ENCODE measurements at places on chromosomes 5 and 9. TPM values are rescaled to one million over a fixed set of nuclear protein-coding genes. Genes with fewer than 3 reads are reported as not detected.

Gene CCNH
- 184 TPM for total RNA-seq

Gene GRXCR2
- not detected for total RNA-seq

Gene ELOVL7
- 8.7 TPM for total RNA-seq

Gene PCDHAC1
- 74.1 TPM for total RNA-seq

Gene CKMT2
- 1.2 TPM for total RNA-seq

- DNase-seq = no peak
These were observed 113.4 kb downstream of the ST8SIA4 start for GRCh38 chr5:100789694-100790093.

GRCh38 chr5:135425641-135426040, 21.5 kb downstream of the DCANP1 start:
- no peak for DNase-seq

DNA sequence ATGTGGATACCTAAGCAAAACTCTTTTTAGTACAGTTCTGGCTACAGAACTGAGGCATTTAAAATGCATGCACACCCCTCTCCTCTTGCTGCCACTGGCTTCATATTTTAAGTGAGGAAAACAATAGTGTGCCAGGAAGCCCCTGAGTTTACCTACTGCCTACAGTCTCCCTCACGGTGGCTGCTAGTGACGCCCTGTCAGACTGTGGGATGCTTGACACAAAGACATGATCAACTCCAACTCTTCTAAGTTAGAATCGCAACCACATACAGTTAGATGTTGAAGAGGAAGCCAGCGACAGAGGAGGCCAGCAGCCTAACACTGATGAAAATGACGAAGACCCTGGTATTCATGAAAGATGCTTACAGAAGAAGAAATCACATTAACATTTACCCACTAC, 1.3 kb downstream of the SEC16A start:
- DNase-seq = no peak

GRCh38 chr9:97564291-97565175, 63.1 kb downstream of the TMOD1 start:
- peak; percentile 47 for DNase-seq

DNA sequence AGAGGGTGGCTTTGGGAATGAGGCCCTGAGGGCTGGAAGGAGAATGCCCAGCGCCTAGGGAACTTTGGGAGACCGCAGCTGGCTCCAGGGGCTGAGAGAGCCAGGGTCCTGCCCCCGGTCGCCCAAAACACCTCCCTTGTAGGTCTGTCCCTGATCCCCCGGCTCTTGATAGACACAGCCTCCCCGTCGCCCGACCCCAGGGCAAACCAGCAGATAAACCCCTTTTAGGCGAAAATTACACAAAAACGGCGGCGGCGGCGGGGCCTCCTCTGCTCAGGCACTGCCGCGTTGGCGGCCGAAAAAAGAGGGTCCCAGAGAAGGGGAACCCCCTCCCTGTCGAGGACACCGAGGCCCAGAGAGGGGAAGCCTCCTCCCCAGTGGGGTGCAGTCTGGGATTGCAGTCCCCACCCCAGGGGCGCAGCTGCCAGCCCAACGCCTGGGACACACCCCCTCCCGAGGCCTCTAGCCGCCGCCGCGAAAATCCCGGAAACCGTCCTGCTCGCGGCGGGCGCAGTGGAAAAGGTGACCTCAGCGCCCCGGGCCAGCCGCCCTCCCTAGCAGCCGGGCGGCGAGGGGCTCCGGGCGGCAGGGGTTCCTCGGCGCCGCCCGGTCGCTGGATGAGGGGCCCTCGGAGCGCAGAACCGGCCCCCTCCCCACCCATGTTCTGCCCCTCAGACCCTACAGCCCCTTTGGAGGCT, 3.1 kb upstream of the BARX1 start:
- DNase-seq = no peak

DNA sequence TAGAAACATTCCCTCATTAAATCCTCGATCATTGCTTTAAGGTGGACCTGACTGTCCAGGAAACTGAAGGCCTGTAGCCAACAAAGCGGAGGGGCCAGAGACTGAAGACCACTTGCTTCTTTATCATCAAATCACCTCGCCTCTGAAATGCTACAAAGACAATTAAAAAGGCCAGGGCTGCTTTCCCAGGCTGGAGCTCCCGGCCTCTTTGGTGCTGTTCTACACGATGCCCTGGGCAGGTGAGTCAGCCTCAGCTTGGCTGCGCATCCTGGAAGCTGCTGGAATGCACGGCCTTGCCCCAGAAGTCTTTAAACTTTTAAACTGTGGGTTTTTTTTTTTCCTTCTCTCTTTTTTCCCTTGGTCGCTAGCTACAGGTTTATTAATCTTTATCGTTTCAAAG, 46.5 kb downstream of the SH3PXD2B start:
- DNase-seq = no peak

DNA sequence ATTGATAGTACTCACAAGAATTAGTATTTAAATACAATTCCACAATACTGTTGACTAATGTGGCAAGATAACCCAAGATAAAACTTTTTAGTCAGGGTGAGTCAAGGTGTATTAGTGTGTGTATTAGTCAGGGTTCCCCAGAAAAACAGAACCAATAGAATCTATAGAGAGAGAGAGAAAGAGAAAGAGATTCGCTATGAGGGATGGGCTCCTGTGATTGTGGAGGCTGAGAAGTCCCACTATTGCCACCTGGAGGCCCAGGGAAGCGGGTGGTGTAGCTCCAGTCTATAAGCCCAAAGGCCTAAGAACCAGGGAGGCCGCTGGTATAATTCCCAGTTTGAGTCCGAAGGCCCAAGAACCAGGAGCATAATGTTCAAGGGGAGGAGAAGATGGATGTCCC, 10.0 kb upstream of the SHISAL2B start:
- no peak for DNase-seq

DNA sequence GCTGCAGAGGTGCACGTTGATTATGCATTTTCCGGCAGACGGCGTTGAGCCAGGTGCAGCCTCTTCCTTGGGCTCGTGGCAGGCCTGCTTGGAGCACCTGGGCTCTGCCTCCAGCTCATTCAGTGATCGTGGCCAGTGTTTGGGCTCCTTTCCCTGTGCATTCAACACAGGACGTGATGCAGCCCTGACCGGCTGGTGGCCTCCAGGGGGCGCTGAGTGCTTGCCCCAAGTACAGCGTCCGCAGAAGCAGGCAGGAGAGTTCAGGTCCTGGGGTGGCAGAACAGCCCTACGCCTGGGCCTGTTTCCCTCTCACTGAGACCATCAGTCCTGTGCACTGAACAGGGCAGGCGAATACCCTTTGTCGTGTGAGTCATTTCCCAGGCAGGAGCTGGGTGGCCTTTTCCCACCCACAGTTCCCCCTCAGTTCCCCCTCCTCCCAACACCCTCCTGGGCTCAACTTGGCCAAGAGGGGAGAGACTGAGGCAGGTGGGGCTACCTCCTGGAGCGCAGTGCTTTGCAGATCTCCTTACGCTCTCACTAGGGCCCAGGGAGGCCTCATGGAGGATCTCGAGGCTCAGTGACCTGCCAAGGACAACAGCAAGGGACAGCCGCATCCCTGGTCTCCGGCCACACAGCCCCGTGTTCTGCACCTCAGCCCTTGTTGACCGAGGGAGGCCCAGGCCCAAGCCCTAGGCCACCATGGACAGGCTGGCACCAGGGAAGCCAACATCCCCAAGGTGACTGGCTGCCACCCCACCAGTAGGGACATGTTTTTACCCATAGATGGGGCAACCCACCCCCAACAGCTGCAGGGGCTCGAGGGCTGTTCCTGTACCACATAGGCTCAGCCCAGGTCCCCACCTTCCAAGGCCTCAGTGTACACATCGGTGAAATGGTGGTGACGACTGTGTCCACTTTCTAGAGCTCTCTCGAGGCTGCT, 52.9 kb downstream of the LRSAM1 start:
- peak; percentile 52 for DNase-seq

DNA sequence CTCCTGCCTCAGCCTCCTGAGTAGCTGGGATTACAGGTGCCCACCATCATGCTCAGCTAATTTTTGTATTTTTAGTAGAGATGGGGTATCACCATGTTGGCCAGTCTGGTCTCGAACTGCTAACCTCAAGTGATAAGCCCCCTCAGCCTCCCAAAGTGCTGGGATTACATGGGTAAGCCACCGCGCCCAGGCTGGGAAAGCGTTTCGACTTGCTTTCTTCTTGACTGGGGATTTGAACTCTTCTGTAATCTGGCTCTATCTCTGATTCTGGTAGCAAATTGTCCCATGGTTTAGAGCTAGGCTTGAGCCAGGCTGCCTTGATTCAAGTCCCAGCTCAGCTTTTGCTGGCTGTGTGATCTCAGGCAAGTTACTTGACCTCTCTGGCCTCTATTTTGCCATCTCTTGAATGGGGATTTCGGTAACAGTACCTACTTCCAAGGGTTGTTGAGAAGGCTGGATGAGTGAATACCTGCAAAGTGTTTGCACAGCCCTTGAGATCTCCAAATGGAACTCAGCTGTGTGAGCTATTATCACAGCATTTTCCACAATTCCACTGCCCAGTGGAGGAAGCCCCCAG, 20.5 kb upstream of the MVB12B start:
- no peak for DNase-seq

GRCh38 chr9:93960221-93960970, 5.2 kb upstream of the BARX1 start:
- no peak for DNase-seq

GRCh38 chr9:6575324-6576034, 70.0 kb downstream of the GLDC start:
- DNase-seq = no peak

GRCh38 chr5:178474562-178475184, 115.5 kb downstream of the COL23A1 start:
- DNase-seq = no peak

DNA sequence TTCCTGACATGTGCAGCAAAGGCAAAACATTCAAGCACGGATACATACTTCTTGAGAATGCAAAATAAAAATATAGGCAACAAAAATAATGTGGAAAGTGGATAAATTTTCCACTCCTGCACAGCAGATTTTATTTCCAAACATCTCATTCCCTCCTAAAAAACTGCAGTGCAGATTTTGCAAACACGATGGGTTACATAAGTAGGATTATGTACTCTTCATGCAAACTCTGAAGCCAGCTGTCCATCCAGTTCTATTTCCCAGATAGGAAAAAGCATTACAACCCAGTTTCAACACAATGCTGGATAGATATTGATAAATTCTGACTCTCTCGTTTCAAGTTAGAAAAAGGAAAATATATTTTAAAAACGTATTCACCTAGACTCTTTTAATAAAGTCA, 52.7 kb upstream of the CCNG1 start:
- DNase-seq = no peak

DNA sequence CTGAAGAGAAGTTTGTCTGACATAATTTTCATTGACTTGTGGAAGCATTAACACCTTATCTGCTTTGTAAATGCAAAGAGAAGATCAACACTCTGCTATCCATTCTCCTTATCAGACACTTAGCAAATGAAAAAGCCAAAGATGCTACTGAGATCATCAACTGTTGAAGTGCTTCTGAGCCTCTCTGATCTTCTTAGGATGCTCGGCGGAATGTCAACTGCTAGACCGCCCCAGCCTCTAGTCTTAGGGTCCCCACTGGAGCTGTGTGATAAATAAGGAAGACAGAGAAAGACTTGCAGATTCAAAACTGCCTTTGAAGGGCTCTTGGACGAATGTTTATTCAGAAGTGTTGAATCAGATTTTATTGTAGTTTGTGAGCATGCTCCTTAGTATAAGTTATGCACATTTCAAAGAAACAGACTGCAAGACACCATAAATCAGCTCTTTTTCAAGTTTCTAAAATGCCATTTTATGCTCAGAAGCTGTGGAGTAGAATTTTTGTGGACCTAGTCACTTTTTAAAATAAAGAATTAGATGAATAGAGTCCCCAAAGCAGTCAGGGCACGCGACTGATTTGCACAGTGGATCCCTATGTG, 197.9 kb downstream of the DIRAS2 start:
- no peak for DNase-seq

DNA sequence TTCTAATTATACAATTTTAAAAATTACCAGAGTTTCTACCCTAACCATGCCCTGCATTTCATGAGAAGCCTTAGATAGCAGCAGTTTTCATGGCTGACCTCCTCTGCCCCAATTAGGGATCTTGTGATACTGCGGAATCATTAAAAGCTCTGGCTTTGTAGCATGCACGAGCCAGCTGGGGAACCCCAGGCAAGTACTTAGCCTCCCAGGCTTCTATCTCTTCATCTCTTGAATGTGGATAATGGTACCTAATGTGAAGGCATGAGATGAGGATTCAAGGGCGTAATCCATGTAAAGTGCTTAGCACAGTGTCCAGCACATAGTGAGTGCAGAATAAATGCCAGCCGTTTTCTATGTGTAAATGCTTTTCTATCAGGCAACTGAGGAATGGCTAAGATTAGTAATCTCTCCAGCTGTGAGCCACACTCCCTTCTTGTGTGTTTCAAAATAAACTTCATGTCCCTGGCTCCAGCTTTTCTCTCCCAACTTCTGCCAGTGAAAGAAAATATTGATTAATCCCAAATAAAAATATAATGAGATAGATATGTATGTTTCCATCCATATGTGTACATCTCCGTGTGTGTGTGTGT, 88.4 kb downstream of the APBA1 start:
- no peak for DNase-seq
